ENCODE measurements at places on chromosomes 6 and 20.

DNA sequence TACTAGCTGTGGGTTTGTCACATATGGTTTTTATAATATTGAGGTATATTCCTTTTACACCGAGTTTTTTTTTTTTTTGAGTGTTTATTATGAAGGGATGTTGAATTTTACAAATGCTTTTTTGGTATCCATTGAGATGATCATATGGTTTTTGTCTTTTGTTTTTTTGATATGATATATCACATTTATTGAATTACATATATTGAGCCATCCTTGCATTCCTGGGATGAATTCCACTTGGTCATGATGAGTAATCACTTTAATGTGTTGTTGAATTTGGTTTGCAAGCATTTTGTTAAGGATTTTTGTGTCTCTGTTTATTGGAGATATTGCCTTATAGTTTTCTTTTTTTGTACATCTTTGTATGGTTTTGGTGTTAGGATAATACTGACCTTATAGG, 3.3 kb upstream of the ZNF337 start:
- DNase-seq = no peak

GRCh38 chr6:3848925-3849605, at the start of gene FAM50B:
Gene FAM50B (plus strand): TSS chr6:3849373. CDS start chr6:3849812, 439 bp downstream.
- DNase-seq = peak; percentile 85

DNA sequence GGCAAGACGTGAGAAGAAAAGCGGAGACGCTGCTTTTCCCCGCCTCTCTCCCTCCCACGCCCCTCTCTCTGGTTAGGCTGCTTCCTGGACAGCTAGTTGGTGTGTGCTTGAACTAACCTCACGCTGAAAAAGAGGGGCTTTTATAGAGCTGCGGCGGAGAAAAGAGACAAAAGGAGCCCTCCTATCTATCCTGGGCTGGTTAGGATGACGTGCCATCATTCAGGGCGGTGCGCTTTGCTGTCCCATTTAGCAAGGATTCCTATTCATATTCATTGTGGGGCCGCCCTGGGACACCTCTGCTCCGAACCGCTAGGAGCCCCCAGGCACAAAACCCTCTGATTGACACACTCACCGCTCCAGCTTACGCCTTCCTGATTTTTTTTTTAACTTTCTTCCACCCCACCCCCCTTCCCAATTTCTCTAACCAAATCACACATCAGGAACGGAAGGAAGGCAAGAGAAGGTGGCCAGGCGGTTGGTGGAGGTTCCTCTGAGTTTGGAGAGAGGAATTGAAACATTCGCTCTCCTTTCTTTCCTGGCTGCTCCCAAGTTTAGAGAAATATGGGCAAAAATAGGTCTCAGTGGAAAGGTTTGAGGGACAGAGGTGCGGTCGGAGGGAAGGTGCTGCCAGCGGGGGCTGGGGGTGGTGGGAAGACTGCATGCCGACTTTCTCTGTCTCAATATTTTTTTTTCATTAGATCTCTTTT, at the start of gene OLIG3:
Gene OLIG3 (minus strand): TSS at position 114 of the 707 bp plus-strand sequence. CDS start 224 bp downstream, outside the sequence.
- no peak for DNase-seq

DNA sequence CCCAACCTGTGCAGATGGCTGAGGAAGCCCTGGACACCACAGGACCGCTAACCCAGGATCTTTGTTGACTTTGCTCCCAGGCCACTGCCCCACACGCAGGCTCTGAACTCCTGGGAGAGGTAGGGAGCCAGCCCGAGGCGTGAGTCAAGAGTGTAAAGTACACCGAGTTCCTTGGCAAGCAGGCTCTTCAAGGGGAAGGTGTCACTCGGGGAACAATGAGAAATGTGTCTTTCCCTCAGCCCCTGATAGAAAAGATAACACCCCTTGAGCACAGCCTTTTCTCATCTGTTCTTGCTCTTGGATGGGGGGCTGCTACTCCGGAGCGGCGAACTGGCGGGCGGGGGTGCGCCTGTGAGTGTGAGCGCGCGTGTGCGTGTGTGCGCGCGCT, 472 bp upstream of the EDN3 start:
- DNase-seq = peak; percentile 21

DNA sequence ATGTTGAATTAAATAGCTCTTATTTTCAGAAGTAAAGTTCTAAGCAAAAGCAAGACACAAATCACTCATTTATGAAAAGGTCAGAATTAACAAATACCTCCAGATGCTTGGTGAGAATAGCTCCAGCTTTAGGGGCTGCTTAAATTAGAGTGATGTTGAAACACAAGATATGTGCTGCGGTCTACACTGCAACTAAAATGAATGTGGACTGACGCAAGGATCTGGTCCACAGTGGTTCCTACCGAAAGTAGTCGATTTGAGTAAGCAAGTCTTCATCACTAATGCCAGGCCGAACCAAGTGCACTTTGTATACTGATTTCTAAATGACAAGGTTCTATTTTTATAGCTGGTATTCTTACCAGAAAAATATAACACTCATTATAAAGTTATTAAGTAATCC, 96.3 kb downstream of the PRDM1 start:
- DNase-seq = no peak

DNA sequence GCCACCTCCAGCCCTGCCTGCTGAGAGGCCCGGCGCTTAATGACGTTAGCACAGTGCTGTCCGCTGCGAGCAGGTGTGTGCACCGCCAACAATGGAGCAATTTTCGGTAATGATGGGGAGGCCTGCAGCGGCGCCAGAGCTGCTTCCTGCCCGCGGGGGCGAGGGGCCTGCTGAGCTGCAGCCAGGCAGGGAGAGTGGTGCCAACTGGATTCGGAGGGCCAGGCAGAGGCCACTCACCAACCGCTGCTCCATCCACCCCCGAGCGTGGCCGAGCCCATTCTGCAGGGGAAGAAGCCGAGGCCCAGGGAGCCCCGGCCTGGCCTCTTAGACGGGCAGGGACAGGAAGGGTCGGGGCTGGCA, 9.6 kb downstream of the HRH3 start:
- DNase-seq = no peak

DNA sequence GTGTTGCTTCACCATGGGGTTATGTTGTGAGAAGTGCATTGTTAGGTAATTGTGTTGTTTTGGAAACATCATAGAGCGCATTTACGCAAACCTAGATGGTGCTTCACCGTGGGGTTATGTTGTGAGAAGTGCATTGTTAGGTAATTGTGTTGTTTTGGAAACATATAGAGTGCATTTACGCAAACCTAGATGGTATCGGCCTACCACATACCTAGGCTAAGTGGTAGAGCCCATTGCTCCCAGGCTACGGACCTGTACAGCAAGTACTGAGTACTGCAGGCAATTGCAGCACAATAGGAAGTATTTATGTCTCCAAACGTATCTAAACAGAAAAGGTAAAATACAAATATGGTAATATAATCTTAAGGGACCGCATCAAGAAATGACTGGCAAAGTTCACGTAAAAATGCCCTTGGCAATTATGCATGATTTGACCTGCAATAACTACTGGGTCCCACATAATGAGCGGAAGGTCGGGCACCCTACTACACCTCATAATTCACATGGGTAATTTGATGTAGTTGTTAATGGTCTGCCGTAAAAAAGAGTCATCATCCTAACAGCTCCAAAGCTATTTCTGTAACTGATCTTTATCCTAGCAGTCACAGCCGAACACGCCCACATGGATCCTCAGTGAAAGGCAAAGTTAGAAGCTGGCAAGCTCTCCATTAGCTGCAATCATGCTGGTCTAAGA, 76.0 kb downstream of the RSPH3 start:
- no peak for DNase-seq

- no peak for DNase-seq
Measured at GRCh38 chr6:31308050-31308844, 36.4 kb upstream of the HLA-C start.
